ENCODE measurements at places on chromosomes 3 and 15. TPM values are rescaled to one million over a fixed set of nuclear protein-coding genes. Genes with fewer than 3 reads are reported as not detected.

DNA sequence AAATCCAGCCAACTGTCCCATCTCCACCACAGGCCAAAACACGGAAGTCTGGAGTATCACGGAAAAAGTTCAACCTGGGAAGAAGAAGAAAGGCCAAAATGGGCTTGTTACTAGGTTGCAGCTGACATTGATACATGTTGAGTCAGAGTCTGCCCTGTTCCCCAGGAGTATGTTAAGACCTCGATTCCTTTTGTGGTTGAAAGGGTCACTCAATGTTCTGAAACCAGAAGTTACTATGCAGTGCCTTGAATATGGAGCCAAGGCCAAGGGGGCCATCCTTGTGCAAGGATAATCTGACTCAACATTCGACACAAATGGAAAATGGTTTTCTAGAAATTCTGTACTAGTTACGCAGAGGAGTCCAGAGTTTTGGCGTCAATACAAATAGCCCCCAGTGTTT, 104.2 kb downstream of the DGKG start:
- no peak for DNase-seq

GRCh38 chr3:61608711-61609110, 47.3 kb downstream of the PTPRG start:
- DNase-seq, result no peak

DNA sequence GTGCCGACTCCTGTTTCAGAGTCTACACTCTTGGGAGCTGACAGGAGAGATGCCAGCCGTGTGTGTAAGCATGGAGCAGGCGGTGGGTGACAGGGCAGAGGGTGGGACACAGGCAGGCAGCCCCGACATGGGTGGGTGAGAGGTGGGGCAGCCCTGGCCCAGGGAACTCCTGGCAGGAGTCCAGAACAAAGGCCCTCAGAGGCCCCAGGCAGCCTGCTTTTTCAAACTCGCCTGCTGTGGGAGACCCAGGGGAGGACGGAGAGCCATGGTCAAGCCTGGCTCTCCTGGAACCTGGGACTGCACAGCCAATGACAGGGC, 29.3 kb upstream of the SLC41A3 start:
- no peak for DNase-seq

GRCh38 chr3:132804498-132804897, 82.3 kb upstream of the NPHP3 start:
- DNase-seq, result no peak

DNA sequence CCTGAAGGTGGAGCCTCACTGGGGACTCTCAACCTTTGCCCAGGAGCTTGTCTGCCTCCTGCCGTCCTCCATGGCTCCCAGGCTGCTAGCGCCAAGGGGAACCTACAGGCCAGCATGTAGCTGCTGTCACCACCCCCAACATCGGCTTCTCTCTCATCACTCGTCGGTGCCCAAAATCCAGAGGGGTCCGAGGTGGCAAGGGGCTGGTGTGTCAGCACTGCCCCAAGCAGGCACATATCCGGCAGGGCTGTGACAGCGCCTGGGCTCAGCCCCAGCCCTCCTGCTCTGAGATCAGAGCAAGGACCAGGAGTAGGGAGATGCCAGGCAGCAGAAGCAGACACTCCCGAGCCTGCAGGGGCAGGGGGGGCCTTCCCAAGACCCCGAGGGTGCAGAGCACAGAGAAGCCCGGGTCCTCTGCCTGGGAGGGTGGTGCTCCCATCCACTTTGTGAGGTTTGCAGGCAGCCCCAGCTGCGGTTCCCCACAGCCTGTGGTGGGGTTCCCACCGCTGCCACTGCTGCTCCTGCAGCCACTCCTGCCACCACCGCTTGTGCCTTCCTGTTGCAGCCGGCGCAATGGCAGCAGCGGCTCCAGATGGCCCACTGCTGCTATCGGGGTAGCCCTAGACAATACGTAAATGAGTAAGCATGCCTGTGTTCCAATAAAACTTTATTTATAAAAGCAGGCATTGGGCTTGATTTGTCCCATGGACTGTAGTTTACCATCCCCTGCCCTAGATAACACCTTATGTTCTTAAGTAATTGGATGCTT, 451.0 kb downstream of the EPHA6 start:
- DNase-seq, result no peak

ITIH3 gene
- polyA plus RNA-seq, result 15.2 TPM

DNA sequence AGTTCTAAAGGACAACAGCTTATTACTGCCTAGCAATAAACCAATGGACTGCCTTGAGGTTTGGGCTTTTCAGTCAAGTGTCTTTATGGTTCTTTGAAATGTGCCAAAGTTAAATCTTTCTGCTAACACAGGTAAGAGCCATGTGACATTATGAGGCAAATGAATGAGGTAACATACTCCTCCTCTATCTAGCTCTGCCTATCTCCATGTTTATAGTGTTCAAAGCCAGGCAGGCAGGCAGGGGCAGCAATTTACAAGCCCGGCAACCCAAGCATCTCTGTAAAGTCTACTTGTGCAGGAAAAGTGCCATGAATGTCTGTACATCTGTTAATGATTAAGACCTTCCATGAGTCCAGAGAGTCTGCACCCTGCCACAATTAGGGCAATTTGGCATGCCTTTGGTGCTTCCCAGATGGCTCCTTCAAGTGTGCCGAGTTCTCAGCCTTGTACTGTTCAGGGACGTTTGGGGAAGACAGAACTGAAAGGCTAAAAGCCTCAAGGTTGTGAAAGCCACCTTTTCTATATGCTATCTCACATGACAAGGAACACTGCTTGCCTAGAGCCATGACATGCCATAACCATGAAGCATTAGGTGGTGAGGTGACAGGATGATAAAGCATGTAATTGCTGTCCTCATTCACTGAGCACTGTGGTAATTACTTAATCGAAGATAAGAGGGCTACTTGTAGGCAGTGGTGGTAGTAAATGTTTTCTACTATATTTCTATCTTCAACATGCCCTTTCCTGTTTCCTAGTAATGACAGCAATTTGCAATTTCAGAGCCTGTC, 41.4 kb upstream of the EIF1B start:
- DNase-seq, result no peak

DNA sequence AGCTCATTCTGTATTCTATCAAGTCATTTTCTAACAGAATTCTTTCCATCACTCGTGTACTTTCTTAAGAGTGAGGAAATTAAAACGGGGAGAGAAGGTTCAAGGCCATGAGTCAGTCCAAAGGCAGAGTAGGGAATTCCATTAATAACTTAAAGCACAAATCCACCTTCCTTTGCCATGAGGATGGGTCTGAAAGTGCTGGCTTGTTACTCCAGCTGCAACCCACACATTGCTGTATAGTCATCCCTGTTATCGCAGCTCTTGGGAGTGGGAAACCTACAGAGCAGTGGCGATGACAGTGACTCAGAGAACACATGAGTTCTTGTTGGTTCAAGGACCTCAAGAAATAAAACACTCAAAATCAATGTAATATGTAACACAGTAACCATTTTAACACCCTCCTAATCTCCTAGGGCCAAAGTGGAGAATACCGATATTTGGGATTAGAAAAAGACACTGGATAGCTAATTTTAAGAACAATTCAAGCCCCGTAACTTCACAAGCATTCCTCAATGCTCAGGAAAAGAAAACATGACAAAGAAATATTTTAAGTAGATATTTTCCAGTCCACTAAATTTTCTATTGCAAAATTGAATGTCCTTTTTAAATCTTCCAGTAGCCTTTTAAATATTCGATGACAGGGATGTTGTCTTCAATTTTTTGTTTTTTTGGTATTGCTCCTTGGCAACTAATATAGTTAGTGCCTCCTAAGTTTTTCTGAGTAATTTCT, 179.9 kb upstream of the THBS1 start:
- DNase-seq, result no peak

PLSCR4 gene
- 12.1 TPM for polyA plus RNA-seq

ZNF385D gene
- 0.07 TPM for polyA plus RNA-seq

DNA sequence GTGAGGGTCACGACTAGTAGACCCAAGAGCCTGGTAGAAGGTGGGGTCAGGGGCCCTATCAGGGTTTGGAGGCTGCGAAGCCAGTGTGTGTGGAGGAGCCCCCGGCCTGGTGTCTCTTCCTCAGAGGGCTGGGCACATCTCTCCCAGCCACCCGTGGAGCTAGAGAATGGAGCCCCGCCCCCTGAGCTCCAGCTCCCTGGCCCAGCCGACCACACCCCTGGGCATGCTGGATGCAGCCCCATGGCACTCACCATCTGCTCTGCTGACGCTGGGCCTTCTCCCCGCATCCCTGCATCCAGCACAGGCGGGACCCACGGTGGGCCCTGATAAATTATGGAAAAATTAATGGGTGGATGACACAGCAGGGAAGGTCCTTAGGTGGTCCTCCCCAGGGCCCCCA, 17.5 kb downstream of the ANKRD63 start:
- DNase-seq, result no peak

- no peak for DNase-seq
Measured at GRCh38 chr15:23038726-23039142, 635 bp downstream of the TUBGCP5 start.

GRCh38 chr3:182978387-182978786, 2.0 kb downstream of the DCUN1D1 start:
- no peak for DNase-seq

- DNase-seq, result no peak
Measured at GRCh38 chr3:15330031-15330596, 2.3 kb downstream of the SH3BP5 start.

EIF4E3 gene
- 5.0 TPM for polyA plus RNA-seq

GRCh38 chr3:57512166-57512565, 32.0 kb downstream of the DNAH12 start:
- DNase-seq, result no peak

ZNF502 gene
- polyA plus RNA-seq, result 2.8 TPM

GRCh38 chr15:32774022-32774421, 56.2 kb downstream of the GREM1 start:
- no peak for DNase-seq

DNA sequence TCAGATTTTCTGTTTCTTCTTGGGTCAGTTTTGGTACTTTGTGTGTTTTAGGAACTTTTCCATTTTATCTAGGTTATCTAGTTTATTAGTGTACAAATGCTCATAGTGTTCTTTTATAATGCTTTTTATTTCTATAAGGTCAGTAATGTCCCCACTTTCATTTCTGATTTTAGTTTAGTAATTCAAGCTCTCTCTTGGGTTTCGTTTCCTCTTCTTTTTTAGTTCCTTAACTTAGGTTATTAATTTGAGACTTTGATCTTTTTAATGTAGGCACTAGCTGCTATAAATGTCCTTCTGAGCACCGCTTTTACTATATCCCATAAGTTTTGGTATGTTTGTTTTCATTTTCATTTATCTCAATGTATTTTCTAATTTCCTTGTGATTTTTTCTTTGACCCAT, 27.0 kb upstream of the CD200R1L start:
- DNase-seq, result no peak

- no peak for DNase-seq
Measured at GRCh38 chr15:50819344-50819743, 53.8 kb upstream of the SPPL2A start.

DNA sequence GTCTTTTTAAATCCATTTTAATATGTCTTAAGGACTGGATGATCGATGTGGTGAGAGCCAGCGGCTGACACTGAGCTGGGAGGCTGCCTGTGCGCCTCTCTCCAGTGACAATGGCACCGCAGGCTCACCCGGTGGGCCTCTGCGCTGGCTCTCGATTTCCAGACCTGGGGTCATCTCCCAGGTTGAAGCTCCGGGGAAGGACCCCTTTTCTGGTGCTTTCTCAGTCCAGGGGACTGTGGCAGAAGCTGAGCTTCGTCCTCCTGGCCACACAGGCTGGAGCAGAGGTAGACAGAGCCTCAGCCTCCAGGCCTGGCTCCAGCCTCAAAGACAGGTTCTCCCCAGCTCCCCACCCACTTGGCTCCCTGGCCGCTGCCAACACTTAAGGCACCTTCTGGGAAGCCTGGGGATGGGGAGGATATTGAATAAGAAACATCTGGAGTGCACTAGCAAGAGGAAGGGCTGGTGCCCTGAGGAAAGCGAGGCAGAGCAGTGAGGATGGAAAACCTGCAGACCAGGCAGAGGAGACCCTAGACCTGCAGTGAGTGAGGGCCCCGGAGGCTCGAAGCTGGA, 154.2 kb upstream of the SMAD3 start:
- DNase-seq, result no peak

DNA sequence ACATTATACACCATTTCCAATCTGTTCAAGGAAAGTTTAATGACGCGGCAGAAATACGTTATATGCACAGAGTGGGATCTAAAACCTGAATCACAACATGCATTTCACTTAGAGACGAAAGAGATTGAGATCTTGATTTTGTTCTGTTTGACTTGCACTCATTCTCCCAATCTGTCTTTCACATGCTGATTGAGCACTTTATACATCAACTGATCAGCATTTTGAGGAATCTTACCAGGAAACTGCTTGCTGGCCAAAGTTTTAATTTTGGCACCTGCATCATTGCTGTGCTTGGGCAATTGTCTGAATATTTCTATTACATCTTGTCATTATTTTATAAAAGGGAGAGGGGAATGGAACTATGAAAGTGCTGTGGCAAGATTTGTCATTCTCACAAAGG, 47.7 kb upstream of the ATP10A start:
- DNase-seq, result no peak

DNA sequence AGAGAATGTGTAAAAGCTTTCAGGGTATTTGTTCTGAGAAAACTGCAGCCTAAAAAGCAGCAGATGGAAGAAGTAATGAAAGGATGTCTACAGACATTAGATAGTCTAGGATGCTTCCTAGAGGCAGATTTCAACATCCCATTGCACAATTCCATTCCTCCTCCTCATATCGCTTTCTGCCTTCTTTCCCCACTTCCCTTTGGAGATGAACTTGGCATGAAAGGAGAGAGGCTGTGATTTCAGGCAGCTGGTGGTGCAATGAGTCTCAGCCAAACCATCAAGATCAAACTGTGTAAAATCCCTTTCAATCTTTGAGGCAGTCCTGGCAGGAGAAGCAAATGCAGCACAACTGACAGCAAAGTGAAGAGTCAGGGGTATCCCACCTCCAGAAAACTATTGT, 438.7 kb upstream of the KCNMB2 start:
- DNase-seq, result no peak

GRCh38 chr15:90413411-90414379, 25.7 kb downstream of the IQGAP1 start:
- no peak for DNase-seq

AMIGO3 gene
- polyA plus RNA-seq, result 1.1 TPM

SCAANT1 gene
- polyA plus RNA-seq, result not detected

- no peak for DNase-seq
Measured at GRCh38 chr3:187979564-187979963, 174.4 kb upstream of the LPP start.

GRCh38 chr3:63364495-63364894, 86.4 kb downstream of the SYNPR start:
- no peak for DNase-seq

DNA sequence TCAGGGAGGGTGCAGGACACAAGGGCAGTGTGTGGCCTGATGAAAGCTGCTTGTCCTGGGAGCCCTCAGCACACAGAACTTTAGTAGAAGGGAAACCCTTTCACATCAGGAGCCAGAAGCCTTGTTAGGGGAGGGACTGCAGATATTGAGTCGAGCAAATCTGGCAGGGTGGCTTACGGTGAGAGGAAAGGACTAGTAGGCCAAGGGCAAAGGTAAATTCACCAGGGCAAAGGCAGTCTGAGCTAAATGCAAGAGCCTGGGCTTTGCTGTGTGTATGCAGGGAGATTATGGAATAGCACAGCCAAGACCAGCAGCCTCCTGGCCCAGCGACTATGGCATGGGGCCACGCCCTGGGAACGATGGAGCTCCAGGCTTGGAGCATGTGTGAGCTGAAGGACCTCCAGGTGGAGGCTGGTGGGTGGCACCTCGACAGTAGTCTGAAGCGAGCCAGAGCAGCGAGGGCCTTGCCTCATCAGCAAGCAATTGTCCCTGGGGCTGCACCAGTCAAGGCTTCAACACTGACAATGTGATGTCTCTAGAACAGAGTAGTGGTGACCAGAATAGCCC, 76.1 kb downstream of the CCR1 start:
- peak; percentile 76 for DNase-seq

Measured in spleen (tissue), 13 donors.